ENCODE measurements at places on chromosomes 3 and 15. TPM values are rescaled to one million over a fixed set of nuclear protein-coding genes. Genes with fewer than 3 reads are reported as not detected.
A peak's percentile ranks its signal among the peaks of the same experiment; 100 is the strongest.

DNA sequence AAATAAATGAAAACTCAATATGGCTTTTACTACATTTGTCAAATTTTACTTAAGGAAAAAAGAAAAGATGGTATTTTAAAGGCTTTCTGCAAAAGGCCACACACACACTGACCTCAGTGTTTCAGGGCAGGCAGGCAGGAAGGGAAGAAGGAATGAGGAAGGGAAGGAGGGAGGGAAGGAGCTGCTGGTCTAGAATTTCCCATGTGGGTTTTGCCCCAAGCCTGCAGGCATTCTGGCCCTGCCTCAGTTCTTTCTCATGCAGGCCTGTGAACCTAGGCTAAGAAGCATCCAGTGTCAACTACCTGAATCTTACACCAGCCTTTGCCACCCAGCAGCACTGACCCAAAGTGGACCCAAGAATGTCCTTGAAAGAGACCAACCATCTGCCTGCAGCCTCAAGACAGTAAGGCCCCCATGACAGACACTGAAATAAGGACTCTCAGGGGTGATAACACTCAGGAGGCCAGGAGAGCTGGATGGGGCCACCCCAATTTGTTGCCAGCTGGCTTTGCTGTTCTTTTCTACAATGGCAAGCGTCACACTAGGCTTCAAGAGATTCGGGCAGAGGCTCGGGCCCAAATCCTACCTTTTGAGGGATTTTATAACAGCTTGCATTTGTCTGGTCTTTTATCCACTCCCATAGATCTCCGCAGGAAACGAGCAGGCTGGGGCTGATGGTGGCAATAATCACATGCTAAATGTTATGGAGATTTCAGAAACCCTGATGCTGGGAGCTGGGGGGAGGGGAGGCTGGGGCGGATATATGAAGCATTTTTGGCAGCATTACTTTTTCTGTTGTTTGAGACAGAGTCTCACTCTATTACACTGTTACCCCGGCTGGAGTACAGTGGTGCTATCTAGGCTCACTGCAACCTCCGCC, 51.4 kb downstream of the XXYLT1 start:
- H3K36me3 ChIP-seq, result no peaks in the 10 kb centered on the region
- no peak overlapping the region for H3K27ac ChIP-seq

DNA sequence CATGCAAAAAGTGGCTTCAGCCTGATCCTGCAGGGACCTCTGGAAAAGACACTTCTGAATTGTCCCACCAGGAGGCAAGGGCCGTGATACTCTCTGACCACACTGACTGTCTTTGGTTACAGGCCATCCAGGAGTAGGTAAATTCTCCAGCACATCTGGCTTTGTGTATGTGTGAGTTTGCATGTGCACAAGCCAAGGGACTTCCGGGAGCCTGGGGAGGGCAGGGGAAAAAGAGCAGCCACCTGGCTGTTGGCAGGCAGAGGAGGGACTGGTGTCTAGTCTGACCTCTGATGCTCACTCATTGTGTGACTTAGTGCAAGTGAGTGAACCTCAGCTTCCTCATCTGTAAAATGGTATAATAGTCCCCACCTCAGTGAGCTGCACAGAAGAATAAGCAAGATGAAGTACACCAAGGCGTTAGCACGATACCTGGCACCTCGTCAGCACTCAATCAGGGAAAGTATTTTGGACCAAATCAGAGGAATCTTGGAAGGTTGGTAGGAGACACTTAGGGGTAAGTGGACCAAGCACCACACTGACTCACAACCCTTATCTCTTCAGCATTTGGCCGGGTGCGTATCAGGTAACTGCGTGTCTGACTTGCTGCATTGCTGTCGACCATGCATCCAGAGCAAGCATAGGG, 19.1 kb downstream of the KLHL6 start:
- no peaks in the 10 kb centered on the region for H3K36me3 ChIP-seq
- DNase-seq, result peak; percentile 82
- H3K4me3 ChIP-seq, result no peak overlapping the region
- peaks cover 66% of the 10 kb centered on the region for H3K4me1 ChIP-seq

- H3K36me3 ChIP-seq, result no peaks in the 10 kb centered on the region
- no peak within 1 kb of the TSS for H3K27ac ChIP-seq
- H3K27me3 ChIP-seq, result peaks cover 7% of the 10 kb centered on the region
Measured at GRCh38 chr15:83653639-83654378, at the start of gene ADAMTSL3. ADAMTSL3 (plus strand) TSS chr15:83654123; CDS start chr15:83655762, 1,639 bp downstream.

GRCh38 chr3:146709969-146710368, 104.8 kb upstream of the PLSCR5 start:
- no peaks in the 10 kb centered on the region for H3K4me1 ChIP-seq
- H3K27ac ChIP-seq, result no peak overlapping the region
- H3K4me3 ChIP-seq, result no peak overlapping the region
- no peak for DNase-seq
- no peaks in the 10 kb centered on the region for H3K36me3 ChIP-seq

DNA sequence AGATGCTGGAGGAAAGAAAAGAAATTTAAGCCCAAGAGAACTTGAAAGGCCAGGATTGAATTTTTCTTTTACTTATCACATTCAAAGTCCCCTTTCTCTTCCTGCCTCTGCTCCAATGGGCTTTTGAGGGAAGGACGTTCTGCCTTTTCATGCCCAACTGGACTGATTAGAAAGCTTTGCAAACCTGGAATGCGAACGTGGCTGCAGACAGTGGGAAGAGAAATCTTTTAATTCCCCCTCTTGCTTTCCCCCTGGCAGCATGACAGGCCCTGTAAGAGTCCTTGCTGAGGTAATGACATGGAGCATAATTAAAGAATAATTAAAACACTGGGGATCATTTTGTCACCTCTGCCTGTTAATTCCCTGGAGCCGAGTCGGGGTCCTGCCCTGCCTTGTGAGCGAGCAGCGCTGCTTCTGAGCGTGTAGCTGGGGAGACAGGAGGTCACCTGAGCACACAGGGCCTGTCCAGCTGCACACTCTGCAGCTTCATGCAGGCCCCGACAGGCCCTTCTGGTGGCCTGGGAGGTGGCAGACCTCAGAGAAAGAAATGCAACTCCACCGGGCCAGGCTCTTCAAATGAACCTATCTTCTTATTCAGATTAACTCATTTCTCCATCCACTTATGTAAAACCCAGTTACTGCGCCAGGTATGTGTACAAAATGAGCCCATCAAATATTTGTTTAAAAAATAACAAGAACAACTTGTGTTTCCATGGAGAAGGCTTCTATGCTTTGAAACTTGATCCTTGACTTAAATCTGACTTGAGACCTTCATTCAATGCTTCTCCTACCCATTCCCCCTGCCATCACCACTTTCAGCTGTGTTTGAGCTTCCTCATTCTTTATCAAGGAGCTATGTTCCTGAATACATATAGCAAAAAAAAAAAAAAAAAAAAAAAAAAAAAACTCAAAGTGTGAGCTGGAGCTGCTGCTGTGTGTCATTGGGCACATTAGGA, 628.2 kb upstream of the CFAP20DC start:
- no peak for DNase-seq
- H3K27me3 ChIP-seq, result no peaks in the 10 kb centered on the region
- no peaks in the 10 kb centered on the region for H3K36me3 ChIP-seq
- no peak overlapping the region for H3K27ac ChIP-seq

DNA sequence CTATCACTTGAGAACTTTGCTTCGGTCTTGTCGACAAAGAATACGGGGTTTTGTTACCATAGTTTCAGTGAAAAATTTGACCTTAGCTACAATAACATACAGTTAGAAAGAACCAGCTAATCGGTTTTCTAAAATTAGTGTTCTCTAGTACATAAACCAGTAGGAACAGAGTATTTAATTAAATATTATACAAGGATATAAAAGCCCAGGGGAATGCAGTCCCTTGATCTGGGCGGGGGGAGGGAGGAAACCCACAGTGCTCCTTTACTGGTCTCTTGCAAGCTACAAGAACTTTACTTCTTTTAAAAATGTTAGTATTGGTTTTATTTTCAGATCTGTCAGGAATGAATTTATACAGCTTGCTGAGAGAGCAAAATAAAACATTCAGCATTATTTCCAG, 41.8 kb downstream of the ITPR1 start:
- no peaks in the 10 kb centered on the region for H3K4me1 ChIP-seq
- H3K4me3 ChIP-seq, result no peak overlapping the region
- no peaks in the 10 kb centered on the region for H3K27me3 ChIP-seq
- no peaks in the 10 kb centered on the region for H3K36me3 ChIP-seq
- H3K27ac ChIP-seq, result no peak overlapping the region

GRCh38 chr3:58216496-58217195, 5.9 kb upstream of the DNASE1L3 start:
- H3K4me1 ChIP-seq, result peaks cover 56% of the 10 kb centered on the region
- H3K27me3 ChIP-seq, result no peaks in the 10 kb centered on the region
- H3K4me3 ChIP-seq, result no peak overlapping the region
- H3K27ac ChIP-seq, result no peak overlapping the region
- no peaks in the 10 kb centered on the region for H3K36me3 ChIP-seq

Gene ALDH1A3
- total RNA-seq, result 0.45 TPM

Gene STRA6
- 10.0 TPM for total RNA-seq

Gene SERF2
- 905 TPM for total RNA-seq

Gene DUOXA1
- total RNA-seq, result 0.08 TPM

Gene WNT5A
- 1.1 TPM for total RNA-seq

Gene BLOC1S6
- total RNA-seq, result 25.6 TPM

All from GM12878 (cell line).